Stimulated activated CD8-positive, alpha-beta memory T cell treated with anti-CD3 and anti-CD28 coated beads, Interleukin-7, amount 100 ng/mL, for 4 hours (primary cell): ENCODE measurements at places on chromosomes 13 and 19.

- no peak for DNase-seq
These were observed 12.2 kb downstream of the C19orf47 start for GRCh38 chr19:40335855-40336600.

DNA sequence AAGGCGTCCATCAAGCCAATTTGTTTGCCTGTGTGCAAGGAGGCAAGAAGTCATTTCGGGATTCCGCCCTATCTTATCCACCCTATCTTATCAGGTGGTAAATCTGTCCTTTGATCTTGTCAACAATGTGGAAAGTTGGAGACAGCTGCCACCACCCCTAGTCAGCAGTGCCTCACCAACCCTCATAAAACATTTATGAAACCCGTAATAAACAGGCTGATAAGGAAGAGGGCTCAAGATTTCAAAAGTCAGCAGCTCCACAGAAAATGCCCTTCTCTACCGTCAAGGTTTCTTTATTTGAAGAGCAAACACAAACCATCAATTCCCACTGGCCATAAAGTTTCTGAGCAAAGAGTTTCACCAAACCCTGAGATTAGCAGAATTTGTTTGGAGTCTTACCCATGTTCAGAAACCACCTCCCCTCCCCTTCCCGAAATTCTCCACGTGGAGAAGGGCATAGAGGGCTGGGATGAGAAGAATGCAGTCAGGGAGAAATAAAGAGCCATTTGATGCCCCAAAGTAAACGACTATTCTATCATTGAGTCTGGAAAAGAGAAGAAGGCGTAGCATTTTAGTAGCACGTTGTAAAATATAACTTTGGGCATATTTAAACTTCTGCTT lies 196.0 kb upstream of the GPR12 start:
- DNase-seq, result no peak

DNA sequence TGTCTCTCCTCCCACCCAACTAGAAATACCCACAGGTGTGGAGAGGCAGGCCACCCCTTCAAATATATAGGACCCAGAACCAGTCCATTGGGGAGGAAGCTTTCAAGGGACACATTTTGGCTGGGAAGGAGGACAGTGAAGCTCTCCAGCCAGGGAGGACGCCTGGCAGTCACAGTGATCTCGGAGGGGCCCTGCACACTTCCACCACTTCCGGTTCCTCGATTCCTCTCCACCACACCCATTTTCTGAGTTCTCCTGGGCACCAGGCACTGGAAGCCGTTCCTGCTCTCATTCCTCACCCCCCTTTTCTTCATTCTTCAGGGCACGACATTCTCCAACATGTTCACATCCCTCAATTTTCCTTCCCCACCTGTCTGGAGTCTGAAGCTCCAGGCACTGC lies 30.4 kb upstream of the CEACAM21 start:
- no peak for DNase-seq

DNA sequence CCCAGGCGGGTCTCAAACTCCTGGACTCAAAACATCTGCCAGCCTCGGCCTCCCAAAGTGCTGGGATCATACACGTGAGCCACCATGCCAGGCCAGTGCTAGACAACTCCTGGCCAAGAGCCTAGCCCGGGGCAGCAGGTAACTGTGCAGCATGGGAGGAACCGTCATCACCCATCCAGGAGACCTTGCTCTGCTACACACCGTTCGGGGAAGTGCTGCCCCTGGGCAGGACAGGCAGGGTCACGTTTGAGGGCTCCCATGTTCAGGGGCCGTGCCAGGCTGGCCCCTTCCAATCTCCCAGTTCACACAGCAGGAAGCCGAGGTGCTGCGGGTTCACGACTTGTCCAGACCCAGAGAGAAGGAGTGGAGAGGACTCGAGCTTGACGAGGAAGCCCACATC lies 35.1 kb downstream of the NAXD start:
- no peak for DNase-seq

DNA sequence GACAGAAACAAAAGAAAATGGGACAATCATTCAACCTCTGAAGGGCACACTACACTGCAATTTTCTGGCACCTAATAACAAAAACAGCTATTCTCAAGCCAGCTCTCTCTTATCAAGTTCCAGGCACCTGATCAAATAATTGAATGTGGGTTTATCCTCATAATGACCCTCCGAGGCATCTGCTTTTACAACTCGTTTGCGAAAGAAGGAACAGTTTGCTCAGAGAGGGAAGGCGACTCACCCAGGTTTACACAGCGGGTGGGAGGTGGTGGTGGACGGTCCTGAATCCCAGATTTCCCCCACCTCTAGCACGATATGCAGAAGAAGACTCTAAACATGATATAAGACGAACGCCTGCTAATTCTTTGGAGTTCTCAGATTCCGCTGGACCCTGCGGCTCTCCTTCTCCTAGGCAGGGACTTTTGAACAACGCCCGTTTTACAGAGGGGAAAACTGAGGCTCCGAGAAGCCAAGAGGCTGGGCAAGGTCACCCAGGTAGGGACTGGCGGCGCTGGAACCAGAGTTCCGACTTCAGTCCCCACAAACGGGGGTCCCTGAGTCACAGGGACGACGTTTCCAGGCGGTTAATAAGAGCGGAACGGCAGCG lies 641 bp downstream of the SGTA start:
- DNase-seq, result no peak

- DNase-seq, result no peak
These were observed 431.7 kb downstream of the KLF12 start for GRCh38 chr13:73702419-73703071.

- no peak for DNase-seq
These were observed 477.1 kb upstream of the SPRY2 start for GRCh38 chr13:80817979-80818378.
